ENCODE measurements at places on chromosomes 1 and 21.

GRCh38 chr1:48058135-48059025, 61.2 kb upstream of the TRABD2B start:
- DNase-seq: no peak

GRCh38 chr1:110060034-110060661, 10.3 kb downstream of the ALX3 start:
- peak; percentile 25 for DNase-seq

DNA sequence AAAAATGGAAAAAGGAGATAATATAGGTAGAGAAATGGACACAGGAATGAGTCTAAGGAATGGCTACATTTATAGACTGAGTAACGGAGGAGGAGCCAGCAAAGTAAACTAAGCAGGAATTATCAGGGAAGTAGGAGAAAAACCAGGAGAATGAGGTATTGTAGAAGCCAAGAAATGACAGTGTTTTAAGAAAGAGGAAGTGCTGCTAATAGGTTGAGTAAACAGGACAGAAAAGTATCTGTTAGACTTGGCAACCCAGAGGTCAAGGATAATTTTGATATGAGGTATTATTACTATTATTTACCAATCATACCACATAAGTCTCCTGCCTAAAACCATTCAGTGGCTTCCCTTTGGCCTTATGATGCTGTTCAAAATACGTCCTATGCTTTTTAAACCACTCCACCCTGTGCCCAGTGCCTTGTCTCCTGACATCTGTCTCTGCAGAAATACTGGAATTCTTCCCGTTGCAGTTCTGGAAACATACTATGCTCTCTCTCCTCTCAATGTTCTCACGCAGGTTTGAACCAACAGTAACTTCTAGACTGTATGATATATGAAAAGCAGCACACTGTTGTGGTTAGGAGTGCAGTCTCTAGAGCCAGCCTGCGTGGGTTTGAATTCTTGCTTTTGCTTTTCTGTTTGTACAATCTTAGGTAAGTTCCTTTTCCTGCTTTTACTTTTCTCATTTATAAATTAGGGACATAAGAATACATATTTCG, 24.6 kb upstream of the NEK7 start:
- DNase-seq: no peak

- no peak for DNase-seq
Observed at GRCh38 chr1:228037401-228038386, 30.9 kb downstream of the WNT3A start.

- DNase-seq: peak; percentile 63
Observed at GRCh38 chr1:93304716-93305138, 41.0 kb upstream of the DR1 start.

DNA sequence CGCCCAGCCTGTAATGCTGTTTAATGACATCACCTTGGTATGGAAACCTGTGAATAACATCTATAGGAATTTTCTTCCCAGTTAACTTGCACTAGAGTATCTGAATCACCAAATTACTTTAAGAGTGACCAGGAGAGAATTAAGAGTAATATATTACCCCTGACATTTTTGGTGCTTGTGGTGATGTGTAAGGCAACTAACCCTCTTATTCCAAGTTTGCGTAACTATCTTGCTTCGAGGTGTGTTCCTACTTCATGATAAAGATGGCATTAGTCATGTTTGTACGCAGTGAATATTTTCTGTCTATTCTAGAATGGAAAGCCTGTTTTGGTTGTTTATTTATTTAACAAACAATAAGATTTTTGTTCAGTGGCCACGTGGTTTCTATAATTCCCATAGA, 131.3 kb downstream of the ZP4 start:
- no peak for DNase-seq

DNA sequence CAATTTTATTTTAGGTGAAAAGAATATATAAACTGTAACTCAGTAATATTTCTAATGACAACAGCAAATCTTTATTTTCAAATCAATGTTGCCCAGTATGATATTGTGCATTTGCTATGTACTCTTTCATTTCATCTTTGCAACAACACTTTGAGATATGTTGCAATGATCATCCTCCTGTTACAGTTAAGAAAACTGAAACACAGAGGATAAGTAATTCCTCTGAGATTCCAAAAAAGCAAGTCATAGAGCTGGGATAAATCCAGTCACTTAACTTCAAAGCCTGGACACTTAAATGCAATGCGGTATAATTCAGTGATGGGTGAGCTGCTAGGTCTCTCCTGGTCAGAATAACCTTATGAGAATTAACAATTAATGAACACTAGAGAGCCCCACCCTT, 48.6 kb upstream of the EXO1 start:
- DNase-seq: no peak

GRCh38 chr1:29673228-29673500, 436.8 kb downstream of the PTPRU start:
- DNase-seq: no peak

- peak; percentile 89 for DNase-seq
Observed at GRCh38 chr1:7265771-7266371, 480.6 kb downstream of the CAMTA1 start.

- no peak for DNase-seq
Observed at GRCh38 chr1:166929911-166930310, 45.4 kb downstream of the ILDR2 start.

- DNase-seq: peak; percentile 96
Observed at GRCh38 chr1:214427871-214428277, 123.5 kb downstream of the PTPN14 start.

- DNase-seq: peak; percentile 31
Observed at GRCh38 chr1:206744683-206745082, 25.9 kb upstream of the IL19 start.

GRCh38 chr1:18256282-18257235, 149.0 kb downstream of the IGSF21 start:
- peak; percentile 36 for DNase-seq

GRCh38 chr1:154801234-154802011, 68.7 kb downstream of the KCNN3 start:
- DNase-seq: no peak

GRCh38 chr1:197336571-197336970, 68.5 kb downstream of the CRB1 start:
- DNase-seq: no peak

DNA sequence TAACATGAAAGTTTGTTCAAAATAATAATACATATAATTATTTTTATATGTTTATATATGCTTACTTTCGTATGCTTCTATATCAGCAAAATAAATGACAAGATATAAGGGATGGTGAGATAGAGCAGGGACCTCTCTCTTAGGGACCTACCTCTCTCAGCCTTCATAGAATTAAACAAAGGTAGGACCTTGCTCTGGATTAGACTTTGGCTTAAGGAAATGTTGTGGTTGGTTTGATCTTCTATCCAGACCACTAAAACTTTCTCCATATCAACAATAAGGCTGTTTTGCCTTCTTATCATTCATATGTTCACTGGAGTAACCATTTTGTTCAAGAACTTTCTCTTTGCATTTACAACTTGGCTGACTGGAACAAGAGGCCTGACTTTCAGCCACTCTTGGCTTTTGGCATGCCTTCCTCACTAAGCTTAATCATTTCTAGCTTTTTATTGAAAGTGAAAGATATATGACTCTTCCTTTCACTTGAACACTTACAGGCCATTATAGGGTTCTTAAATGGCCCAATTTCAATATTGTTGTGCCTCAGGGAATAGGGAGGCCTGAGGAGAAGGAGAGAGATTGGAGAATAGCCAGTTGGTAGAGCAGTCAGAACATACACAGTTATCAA, 14.4 kb downstream of the FRRS1 start:
- no peak for DNase-seq

GRCh38 chr21:43847301-43847700, 17.7 kb upstream of the AGPAT3 start:
- DNase-seq: no peak

DNA sequence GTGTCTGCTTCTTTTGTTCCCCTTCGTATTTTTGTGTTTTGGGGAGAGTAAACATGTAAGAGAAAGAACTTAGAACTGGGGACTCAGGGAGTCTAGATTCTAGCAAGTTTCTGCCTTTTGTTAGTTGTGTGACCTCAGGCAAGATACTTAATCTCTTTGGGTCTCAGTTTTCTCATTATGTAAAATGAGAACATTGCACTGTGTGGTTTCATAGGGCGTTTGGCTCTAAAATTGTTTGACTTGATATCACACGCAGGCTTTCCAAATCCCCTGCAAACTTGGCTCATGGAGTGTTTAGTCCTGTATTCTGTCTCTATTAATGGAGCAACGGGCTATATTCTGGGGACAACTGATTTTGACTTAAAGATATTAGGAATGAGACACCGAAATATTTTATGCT, 57.7 kb downstream of the NTNG1 start:
- no peak for DNase-seq

DNA sequence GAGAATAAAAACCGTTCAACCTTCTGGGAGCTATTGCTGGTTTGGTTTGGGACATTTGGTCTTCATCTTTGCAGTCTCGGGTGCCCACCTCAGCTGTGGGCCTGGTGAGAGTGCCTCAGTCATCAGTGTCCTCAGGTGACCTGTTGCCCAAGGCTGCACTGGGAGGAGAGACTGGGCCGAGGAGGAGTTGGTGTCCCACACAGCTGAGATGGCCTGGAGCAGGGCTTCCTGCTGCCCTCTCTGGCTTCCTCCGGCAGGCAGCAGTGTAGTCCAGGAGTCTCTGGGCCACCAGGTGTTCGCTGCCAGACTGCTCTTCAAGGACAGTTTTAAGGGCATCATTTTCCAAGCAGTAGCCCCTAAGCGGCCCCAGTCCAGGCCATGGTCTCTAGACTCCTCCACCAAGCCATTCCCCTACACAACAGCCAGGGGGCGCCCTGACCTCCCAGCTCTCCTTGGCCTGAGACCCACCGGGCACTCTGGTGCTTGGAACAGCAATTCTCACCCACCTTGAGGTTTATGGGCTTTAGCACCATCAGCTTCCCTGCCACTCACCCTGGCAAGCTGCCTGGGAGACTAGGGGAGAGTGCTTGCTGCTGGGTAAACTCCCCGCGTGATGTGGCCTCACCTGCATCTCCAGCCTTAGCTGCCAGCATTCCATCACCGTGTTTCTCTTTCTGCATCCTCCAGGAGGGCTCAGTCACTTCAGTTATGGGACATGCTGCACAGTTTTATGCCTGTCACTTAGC, 9.1 kb upstream of the SYTL1 start:
- peak; percentile 36 for DNase-seq

DNA sequence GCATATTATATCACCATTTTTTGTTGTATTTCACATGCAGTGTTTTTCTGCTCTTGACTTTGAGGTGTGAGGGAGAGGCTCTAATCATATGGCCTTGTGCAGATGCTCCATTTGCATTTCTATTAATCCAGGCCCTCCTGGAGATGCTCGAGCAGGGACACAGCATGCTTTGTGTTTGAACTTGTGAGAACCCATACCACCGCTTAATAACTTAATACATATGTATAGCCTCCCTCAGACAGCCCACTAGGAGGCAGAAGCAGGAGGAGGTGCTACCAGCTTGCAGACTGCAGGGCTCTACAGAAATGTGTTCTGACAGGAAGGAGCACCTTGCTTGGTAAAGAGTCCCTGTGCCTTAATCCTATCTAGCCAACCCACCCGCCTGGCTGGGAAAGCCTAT, 155.2 kb downstream of the BARHL2 start:
- DNase-seq: no peak

DNA sequence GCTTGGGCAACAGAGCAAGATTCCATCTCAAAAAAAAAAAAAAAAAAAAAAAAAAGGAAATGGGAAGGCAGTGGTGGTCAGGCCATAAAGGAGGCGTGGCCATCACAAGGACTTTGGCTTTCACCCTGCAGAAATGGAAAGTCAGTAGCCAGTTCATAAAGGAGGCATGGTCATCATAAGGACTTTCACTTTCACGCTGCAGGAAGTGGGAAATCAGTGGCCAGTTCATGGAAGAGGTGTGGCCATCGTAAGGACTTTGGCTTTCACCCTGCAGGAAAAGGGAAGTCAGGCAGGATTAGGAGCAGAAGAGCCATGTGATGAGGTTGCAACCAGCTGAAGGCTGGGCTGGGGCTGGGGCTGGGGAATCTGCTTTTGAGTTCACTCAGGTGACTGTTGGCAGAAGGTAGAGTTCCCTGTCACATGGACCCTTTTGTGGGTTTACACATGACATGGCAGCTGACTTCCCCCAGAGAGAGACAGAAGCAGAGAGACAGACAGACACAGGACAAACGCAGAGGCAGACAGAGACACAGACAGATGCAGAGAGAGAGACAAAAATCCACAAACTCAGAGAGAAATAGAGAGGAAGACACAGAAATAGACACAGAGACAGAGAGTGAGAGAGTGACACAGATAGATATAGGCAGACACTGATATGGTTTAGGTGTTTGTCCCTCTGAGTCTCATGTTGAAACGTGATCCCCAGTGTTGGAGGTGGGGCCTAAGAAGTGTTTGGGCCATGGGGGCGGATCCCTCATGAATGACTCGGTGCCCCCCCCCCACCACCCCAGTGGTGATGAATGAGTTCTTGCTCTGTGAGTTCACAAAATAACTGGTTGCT, 263.9 kb upstream of the KAZN start:
- peak; percentile 21 for DNase-seq

DNA sequence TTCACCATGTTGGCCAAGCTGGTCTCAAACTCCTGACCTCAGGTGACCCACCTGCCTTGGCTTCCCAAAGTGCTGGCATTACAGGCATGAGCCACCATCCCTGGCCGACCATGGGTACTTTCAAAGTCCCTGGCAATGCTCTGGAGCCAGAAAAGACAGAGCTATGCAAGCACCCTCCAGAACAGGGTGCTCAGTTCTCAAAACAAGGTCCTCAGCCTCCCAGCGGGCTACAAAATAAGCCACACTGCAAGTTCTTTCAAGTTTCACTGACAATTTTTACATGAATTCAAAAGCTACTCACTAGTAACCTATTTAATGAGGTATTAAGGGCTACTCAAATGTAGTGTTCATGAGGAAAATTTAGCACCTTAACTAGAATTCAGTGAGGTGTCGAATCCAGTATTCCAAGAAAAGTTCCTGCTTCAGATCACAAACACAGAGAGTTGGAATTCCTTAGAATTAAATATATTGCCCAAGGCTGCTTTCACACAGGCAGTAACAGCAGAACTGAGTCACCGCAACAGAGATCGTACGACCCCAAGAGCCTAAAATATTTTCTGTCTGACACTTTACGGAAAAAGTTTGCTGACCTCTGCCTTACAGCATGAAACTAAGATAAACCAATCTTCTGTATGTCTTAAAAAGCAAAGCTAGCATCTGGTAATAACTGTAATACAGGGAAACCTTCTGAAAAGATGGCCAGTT, 60.7 kb downstream of the HSF2BP start:
- peak; percentile 84 for DNase-seq

- peak; percentile 91 for DNase-seq
Observed at GRCh38 chr1:180154325-180155181, at the start of gene QSOX1. QSOX1 (plus strand) TSS chr1:180154869; CDS start chr1:180154908, 39 bp downstream.

DNA sequence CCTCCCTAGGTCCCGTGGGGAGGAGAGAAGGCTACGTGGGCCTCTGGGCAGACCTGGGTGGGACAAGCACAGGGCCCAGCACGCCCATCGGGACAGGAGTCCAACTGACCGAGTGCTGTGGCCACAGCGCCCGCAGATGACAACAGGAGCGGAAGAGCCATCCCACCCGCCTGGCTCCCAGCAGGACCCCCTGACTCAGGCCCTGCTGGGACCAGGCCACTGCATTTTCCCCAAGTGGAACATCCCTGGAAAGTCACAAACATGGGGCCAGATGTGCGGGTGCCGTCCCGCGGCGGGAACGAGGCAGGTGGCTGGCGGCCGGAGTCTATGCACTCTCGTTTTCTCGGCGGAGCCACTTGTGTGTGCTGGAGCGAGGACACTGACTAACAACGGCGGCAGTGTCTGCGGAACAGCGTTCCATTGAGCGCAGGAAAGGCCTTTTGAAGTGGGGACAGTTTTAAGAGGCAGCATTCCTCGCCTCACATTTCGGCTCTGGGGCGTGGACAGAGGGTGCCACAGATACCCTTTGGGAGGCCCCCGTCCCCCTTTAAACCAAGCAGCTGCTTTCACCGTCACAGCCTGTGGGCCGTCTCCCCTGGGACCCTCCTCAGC, 93.7 kb upstream of the ARHGEF16 start:
- DNase-seq: no peak

All from fibroblast of skin of right biceps (primary cell).